A673 (cell line): ENCODE measurements at places on chromosomes 3 and 15. TPM values are rescaled to one million over a fixed set of nuclear protein-coding genes. Genes with fewer than 3 reads are reported as not detected.
A peak's percentile ranks its signal among the peaks of the same experiment; 100 is the strongest.

PPM1L gene
- 10.6 and 12.7 TPM in 2 replicates for total RNA-seq

- DNase-seq, result no peak
Measured at GRCh38 chr3:78589778-78590177, 1178.0 kb downstream of the ROBO1 start.

- no peak for DNase-seq
Measured at GRCh38 chr3:67048715-67049074, 50.6 kb downstream of the KBTBD8 start.

GHSR gene
- not detected in 2 replicates for total RNA-seq

DNA sequence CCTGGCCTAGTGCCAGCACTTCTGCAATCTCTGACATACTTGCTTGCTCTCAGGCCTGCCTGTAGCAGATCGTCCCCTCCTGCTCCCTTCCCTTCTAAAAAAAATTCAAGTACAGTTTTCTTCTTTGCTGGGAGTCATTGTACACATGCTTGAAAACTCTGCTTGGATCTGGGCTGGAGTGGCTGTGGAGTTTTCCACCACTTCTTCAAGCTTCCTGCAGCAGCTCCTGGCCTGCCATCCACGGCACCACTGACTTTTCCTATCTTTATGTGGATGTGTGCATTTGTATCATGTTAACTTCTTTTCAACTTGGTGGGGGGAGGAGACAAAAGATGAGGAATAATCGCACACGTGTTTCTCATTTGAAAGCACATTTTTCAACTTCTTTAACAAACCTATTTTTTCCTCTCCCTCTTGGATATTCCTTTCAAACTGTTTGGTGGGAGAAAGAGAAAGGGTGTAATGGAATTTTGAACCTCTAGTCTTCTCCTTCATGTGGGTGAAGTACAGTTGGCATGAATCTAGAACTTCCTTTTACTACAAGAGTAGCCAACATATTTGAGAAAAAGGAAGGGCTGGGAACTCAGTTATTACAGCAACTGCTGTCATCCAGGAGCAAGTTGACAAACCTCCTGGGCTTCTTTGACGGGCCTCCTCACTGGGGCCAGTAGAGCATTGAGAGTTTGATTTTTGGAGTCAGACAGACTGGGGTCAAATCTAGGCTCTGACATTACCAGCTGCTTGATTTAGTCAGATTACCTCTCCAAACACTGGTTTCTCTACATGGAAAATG lies 61.2 kb upstream of the LRTM1 start:
- no peak for DNase-seq

- DNase-seq, result no peak
Measured at GRCh38 chr3:52838561-52839267, 3.9 kb upstream of the MUSTN1 start.

- DNase-seq, result peak; percentile 10
Measured at GRCh38 chr3:59559721-59560435, 510.1 kb upstream of the CFAP20DC start.

GRCh38 chr3:55852326-55852725 lies 365.2 kb upstream of the WNT5A start:
- DNase-seq, result no peak

GRCh38 chr3:50417637-50418033 lies 58.3 kb upstream of the TMEM115 start:
- DNase-seq, result no peak

DNA sequence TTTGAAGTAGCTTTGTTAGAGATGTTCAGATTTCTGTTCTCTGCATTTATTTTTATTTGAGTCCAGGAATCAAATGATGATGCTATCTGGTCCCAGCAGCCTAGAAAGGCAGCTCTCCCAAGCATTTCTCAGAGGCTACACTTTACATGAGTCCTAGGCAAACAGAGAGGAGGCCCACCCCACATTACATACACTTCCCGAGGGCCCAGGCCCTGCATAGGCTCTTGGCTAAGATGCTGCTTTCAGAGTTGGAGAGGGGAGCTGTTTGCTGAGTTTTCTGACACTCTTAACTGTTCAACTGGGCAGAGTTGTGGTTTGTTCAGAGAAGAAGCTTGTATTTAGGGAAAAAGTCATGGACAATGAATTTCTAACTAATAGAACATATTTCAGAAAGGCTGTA lies 117.9 kb upstream of the RGMA start:
- no peak for DNase-seq

- no peak for DNase-seq
Measured at GRCh38 chr3:185024966-185025365, 127.9 kb downstream of the C3orf70 start.

SCN11A gene
- total RNA-seq, result not detected in 2 replicates

PLA2G4F gene
- not detected in 2 replicates for total RNA-seq

- DNase-seq, result no peak
Measured at GRCh38 chr3:73187328-73187727, 125.9 kb downstream of the EBLN2 start.

DNA sequence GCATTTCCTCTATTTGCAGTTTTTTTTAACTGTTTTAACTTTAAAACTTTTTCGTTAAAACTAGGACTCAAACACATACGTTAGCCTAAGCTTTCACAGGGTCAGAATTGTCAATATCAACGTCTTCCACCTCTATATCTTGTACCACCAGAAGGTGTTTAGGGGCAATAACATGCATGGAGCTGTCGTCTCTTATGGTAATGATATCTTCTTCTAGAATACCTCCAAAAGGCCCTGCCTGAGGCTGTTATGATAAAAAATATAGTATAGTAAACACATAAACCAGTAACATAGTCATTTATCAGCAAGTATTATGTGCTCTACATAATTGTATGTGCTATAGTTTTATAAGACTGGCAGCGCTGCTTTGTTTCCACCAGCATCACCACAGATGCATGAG lies 76.3 kb upstream of the MLF1 start:
- DNase-seq, result no peak

- no peak for DNase-seq
Measured at GRCh38 chr15:74604983-74605794, 10.4 kb upstream of the CLK3 start.

DNA sequence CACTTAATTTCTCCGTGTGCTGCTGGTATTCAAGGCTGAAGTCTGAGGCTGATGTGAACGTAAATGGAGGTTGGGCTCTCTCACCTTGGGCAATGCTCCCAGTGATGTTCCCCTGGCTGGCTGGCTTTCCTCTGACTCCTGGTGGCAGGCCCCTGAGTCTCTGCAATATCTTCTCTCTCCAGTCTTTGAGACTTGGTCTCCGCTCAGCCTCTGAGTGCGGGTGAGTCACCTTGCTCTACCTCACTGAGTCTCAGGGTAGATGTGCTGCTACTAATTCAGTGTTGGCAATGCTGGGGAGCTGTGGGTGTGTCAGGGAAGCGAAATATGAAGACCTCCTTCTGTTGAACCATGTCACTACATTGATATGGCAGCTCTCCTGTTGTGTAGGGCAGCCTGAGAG lies 31.3 kb upstream of the TRIM59 start:
- DNase-seq, result no peak

DNA sequence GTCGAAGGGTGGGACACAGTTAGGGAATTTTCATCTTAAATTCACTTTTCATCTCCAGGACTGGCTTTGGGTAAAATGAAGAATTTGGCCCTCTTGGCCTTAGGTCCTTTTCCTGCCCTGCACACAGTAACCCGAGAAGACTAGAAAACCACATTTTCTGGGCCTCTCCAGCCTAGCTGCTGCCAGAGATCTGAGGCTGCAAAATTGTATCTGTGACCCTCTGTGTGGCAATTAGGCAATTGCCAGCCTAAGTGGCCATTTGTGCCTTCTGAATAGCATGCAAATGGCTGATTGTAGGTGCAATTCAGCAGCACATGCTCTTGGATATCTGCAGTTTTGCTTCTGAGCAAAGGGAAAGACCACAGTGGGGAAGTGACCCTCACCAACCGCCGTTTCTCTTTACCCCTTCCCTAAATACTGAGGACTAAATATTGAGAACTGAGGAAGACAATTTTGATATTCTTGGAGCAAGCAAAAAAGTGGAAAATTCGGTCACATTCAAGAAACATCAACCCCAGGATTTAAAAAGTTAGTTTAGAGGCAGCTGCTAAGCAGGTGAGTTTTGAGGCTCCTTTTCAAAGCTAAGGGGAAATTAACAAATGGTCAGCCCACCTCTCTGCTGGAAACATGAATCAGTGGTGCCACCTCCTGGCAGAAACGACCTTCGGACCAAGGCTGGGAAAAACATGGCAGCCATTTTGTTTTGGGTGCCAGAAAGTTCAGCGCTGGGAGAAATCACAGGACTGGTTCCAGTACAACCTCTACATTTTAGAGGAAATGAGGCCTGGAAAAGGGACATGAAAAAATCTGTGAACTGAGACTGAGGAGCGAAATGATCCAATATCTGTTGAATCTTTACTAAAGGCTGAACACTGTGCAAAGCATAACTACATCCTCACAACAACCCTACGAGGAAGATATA lies 56.6 kb upstream of the PRTG start:
- peak; percentile 69 for DNase-seq

- peak; percentile 51 for DNase-seq
Measured at GRCh38 chr15:83462026-83462425, 14.9 kb downstream of the SH3GL3 start.

CADPS gene
- not detected in 2 replicates for total RNA-seq

DNA sequence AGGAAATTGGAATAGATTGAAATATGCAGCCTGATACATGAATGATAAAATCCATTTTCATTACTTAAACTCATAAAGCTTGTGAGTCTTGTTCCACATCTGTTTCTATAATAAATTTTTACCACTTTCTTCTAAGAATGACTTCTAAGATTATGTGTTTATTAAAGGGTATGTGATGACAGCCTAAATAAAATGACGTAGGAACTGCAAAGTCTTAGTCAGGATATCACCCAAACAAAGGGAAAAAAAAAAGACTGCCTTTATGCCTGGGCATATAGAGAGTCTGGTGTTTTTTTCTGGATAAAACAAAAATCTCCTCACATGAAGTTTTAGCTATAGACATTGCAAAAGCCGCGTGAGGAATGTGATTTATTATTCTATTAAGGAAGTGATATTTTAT lies 844.0 kb downstream of the DIPK2A start:
- DNase-seq, result no peak

DNA sequence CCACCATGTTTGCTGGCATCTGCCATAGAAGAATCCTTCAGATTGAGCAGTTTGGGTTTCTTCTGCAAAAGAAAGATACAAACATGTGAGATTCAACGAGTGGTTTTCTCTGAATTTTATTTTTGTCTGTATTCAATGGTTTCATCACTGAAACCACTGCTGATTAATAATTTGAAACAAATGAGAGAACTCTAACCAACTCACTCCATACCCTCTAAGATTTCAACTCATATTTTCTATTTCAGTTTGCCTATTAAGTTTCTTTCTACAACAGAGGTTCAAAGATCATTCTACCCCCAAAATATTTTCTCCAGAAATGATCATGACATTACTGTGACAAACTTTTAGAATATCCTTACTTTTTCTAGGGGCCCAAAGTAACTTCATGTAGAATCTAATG lies 38.7 kb upstream of the MAN2C1 start:
- DNase-seq, result no peak

GRM7 gene
- total RNA-seq, result not detected in 2 replicates

DNA sequence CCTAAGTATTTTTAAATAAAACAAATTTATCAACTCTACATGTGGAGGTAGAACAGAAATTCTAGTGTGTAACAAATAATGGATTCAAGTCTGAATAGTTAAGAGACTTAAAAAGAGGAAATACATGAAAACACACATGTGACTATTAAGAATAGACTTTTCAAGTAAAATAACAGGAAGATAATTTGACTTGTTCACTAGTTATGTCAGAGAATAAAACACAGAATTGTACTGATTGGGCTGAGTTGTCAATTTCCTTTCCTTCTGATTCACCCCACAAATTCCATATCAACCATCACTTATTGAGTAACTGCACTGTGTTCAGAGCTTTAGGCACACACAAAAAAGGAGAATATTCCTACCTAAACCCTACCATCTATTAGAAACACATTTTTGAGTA lies 557.2 kb downstream of the TUSC7 start:
- no peak for DNase-seq

GRCh38 chr3:6282918-6283317 lies 578.0 kb upstream of the GRM7 start:
- DNase-seq, result no peak

DNA sequence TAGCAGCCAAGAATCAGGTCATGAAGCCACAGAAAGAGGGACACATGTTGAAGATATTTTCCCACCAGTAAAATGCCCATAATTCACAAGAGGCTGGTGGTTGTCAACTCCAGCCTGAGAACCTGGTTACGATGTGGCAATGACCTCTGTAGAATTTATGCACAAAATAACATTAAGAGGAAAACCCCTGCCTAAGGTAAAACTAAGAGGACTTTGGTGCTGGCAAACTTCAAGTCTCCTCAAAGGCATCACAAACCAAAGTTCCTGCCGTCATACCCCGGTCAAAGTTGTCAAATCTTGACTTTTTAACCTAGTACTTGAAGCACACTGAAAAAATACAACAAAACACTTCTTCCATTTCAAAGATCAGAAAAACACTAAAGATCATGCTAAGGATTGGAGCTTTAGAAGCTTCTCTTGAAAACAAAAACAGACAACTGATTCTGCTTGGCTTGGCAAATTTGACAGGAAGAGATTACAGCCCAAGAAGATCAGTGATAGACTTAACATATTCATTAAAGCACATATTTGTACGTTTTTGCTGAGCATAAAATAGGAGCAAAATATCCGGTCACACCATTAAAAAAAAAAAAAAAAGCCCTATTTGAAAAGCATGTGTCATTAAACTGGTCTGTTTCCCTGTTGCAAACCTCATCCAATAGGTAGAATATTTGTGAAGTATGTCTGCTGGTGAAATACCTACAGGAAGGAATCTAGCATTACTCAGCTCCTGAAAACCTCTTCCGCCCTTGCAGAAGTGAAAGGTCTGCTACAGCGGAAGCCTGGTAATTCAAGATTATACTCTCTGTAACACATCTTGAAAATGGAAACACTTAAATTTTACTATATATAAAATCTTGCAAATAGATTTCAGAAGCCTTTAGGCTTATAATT lies 22.8 kb downstream of the EIF4E3 start:
- DNase-seq, result peak; percentile 9

- DNase-seq, result peak; percentile 84
Measured at GRCh38 chr15:40873694-40874561, at the start of gene RHOV. Gene RHOV, minus strand, starts transcription at chr15:40874234. Its CDS starts 95 bp downstream, at chr15:40874139.

- DNase-seq, result no peak
Measured at GRCh38 chr3:57820479-57820878, 64.4 kb downstream of the SLMAP start.

DNA sequence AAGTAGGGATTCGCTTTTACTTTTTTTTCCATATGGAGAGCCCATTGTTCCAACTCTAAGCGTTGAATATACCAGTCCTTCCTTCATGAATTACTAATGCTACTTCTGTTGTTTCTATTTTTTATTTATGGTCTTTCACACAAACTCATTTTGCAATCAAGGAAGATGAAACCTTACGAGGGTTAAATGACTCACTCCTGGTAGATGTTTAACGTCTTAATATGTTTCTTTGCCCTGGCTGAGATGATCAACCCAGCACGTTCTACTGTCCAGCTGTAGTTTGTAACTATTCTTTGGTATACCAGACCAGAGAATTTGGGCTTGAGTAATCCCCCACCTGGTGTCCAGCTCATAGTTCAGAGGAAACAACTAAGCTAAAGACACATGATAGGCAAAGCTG lies 23.1 kb downstream of the CDCP1 start:
- no peak for DNase-seq

GRCh38 chr3:195727606-195728195 lies 6.9 kb downstream of the MUC20 start:
- DNase-seq, result no peak
